ENCODE measurements at places on chromosomes 1 and 21.

- DNase-seq = no peak
These were observed 87.4 kb upstream of the MACF1 start for GRCh38 chr1:39116860-39117728.

- DNase-seq = no peak
These were observed 23.3 kb downstream of the NGF start for GRCh38 chr1:115314765-115315164.

- no peak for DNase-seq
These were observed 9.1 kb upstream of the IRF2BP2 start for GRCh38 chr1:234619071-234619480.

GRCh38 chr1:233613252-233614172 is at the start of gene KCNK1:
KCNK1 (plus strand) TSS chr1:233614106; CDS start chr1:233614172, 66 bp downstream.
- no peak for DNase-seq

GRCh38 chr21:36914244-36915013 is 52.0 kb downstream of the HLCS start:
- no peak for DNase-seq

DNA sequence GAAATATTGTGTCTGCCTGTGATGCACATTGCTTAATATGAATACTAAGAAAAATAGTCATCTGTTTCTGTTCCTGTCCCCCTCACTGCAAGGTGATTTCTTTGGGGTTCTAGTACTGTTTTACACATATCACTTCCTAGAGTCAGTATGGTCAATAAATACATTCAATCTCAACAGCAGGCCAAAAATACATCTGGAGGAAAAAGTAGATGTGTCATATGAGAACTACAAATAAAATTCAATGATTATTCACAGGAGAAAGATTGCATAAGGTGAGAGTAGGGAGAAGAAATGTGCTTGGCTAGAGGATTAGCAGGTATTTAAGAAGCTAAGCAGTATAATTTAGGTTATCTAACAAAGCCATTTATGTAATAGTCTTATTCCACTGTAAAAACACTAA is 45.3 kb upstream of the SAMSN1 start:
- no peak for DNase-seq

DNA sequence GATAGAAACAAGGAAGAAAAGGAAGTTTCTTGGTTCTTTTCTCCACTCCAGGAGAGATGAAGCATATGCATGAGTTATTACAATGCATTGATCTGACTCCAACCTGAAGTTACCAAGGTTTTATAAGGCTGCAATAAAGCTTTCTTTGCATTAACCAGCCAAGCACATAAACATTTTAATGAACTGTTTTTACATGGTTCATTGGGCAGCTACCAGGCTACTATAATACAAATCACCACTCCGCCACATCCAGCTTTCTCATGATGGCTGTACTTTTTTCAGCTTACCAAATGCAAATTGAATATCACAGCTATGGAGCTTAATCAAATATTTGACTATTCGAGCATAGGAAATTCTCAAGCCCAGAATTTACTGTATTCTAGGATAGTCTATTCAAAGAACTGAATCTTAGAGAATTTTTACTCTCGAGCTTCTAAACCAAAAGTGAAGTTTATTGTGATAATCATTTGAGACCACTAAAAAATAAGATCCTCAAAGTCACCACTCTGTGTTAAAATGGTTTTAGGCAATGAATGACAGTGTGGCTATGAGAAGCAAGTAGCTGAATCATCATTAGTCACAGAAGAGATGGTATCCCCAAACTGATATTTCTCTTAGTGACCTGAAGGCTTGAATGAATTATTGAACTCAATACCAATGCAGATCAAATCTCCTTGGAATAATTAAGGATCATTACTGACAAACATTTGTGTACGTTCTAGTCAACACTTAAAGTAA is 58.6 kb upstream of the ZNF281 start:
- DNase-seq = no peak

- DNase-seq = no peak
These were observed 190.0 kb upstream of the SAMSN1 start for GRCh38 chr21:14736162-14736561.

- no peak for DNase-seq
These were observed 28.7 kb downstream of the CDK18 start for GRCh38 chr1:205532996-205533735.

DNA sequence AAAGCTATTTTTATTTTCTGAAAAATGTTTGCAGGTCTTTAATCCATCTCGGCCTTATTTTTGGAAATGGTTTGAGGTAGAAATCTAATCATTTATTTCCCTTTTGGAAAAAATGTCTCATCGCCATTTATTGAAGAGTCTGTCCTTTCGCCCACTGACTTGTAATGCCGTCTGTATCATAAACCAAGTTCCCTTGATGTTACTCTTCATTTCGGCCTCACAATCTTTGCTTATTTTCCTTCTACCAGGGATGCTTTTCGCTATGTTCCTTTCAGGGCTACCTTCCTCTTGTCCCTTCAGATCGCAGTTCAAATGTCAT is 422 bp upstream of the RLF start:
- DNase-seq = no peak

DNA sequence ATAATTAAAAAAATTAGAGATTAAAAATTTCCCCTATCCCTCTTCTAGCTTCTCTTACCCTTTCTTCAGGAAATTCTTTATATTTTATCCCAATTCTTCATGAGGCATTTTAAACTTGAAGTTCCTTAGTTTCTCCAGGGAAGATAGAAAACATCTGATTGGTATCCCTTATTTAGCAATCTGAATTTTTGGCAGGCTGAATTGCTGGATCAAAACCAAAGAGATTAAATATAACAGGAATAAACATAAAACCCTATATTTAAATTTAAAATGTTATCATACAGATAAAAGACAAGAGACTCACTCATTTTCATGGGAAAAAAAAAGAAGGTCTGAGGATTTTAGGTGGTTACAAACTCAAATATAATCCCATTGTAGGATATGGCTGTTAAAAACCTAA is 204.2 kb downstream of the CHRM3 start:
- DNase-seq = no peak

GRCh38 chr1:169307176-169307575 is 60.4 kb downstream of the NME7 start:
- no peak for DNase-seq

- DNase-seq = no peak
These were observed 28.6 kb downstream of the TTC39A start for GRCh38 chr1:51301844-51302162.

GRCh38 chr1:55490547-55490946 is 275.4 kb upstream of the USP24 start:
- DNase-seq = no peak

Measured in left renal cortex interstitium (tissue), 4 donors.